ENCODE measurements at places on chromosomes 7 and 10.

GRCh38 chr7:95405800-95406199 lies 9.6 kb upstream of the PON3 start:
- DNase-seq: no peak

DNA sequence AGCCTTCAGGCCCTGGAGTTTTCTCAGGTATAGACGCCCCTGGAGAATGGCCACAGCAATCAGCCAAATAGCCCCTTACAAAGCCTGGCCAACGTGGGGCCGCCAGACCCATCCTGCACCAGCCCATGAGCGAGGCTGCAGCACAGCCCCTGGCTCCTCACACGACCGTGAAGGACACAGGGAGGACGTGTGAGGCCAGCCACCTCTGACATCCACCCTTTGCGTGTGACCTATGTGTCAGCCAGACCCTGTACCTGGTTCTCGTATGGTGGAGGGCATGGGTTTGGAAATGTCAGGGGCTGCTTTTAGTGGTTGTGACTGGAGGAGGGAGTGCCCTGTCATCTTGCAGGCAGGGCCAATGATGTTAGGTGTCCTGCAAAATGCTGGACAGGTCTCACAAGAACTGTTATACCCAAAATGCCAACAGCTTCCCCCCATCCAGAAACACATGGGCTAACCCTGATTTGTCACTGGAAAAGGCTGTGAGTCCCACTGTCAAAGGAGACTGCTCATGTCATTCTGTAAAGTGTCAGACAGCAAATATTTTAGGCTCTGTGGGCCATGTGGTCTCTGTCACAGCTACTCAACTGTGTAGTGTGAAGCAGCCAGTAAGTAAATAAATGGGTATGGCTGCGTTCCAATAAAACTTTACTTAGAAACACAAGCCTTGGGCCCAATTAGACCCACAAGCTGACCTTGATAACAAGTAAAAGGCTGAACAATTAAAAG lies 30.0 kb downstream of the NOD1 start:
- no peak for DNase-seq

- no peak for DNase-seq
Observed at GRCh38 chr7:6032641-6033040, 1.5 kb downstream of the ANKRD61 start.

- no peak for DNase-seq
Observed at GRCh38 chr7:156222611-156223010, 410.3 kb upstream of the SHH start.

DNA sequence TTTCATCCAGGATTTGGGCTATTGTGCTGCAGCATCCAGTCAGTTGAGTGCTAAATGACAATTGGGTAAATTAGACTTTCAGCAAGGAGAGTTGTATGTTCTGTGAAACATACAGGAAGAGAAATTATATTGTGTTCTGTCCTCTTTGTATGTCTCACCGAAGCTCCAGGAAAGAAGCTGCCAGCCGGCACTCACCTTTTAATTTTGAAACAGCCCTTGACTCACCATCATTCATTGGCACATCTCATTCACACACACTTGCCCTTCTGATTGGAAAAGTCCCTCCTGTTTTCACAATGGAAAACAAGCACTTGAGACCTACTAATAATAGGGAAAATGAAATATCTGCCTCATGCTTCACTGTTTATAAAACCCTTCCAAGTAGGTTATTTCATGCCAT lies 495.6 kb downstream of the RPS24 start:
- no peak for DNase-seq

DNA sequence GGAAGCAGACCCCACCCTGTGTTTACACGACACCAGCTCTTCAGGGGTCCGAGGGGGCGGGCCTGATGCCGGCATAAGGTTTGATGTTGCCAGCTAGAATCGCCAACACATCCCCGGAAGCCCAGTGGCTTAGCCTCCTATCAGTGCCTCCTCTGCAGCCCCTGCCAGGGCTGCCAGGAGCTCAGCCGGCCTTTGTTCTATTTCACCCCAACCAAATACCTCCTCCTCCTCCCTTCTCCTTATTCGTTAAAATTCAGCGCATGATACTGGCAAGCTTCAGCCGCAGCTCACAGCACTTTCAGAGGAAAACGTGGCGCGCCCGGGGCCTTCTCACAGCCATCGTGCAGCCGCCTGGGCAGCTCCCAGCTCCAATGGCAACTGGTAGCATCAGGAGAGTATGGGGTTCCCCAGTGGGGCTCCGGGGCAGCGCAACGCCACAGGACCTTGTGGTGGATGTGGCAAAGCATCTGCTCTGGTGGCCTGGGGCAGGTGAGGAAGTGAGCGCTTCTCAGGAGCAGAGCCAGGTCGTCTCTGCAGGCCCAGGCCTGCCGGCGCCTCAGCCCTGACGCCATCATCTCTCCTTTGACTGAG lies 176.4 kb upstream of the RHEB start:
- no peak for DNase-seq

GRCh38 chr7:13279854-13280435 lies 592.5 kb downstream of the ARL4A start:
- DNase-seq: no peak

GRCh38 chr10:89368129-89368528 lies 9.7 kb upstream of the IFIT1B start:
- DNase-seq: no peak

- DNase-seq: no peak
Observed at GRCh38 chr10:111756217-111757061, 427.1 kb downstream of the GPAM start.

GRCh38 chr10:3814838-3815220 lies 29.8 kb upstream of the KLF6 start:
- DNase-seq: no peak

- DNase-seq: no peak
Observed at GRCh38 chr7:98875501-98875900, 2.8 kb upstream of the TRRAP start.
